ENCODE measurements at places on chromosomes 13 and 19. TPM values are rescaled to one million over a fixed set of nuclear protein-coding genes. Genes with fewer than 3 reads are reported as not detected.

GRCh38 chr19:51948975-51949374 lies 21.7 kb downstream of the ZNF613 start:
- H3K4me3 ChIP-seq = no peak overlapping the region
- H3K27ac ChIP-seq = no peak overlapping the region
- no peaks in the 10 kb centered on the region for H3K4me1 ChIP-seq
- peaks cover 10% of the 10 kb centered on the region for H3K36me3 ChIP-seq
- no peaks in the 10 kb centered on the region for H3K27me3 ChIP-seq
- no peak for DNase-seq

- no peaks in the 10 kb centered on the region for H3K4me1 ChIP-seq
- H3K27me3 ChIP-seq = no peaks in the 10 kb centered on the region
- no peak overlapping the region for H3K27ac ChIP-seq
- no peak overlapping the region for H3K4me3 ChIP-seq
These were observed 149.7 kb downstream of the OXGR1 start for GRCh38 chr13:96844616-96845015.

DNA sequence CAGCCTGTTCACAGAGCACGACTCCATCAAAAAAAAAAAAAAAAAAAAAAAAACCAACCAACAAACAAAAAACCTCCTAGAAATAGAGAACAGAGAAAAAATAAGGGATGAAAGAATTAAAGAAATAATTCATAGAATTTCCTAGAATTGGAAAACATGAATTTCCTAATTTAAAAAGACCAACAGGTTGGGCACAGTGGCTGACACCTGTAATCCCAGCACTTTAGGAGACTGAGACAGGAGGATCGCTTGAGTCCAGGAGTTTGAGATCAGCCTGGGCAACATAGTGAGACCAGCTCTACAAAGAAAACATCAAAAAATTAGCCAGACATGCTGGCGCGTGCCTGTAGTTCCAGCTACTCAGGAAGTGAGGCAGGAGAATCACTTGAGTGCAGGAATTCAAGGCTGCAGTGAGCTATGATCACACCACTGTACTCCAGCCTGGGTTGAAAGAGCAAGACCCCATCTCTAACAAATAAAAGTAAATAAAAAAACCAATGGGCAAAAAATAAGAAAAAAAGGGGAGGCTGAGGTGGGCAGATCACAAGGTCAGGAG lies 6.5 kb downstream of the SPART start:
- H3K27ac ChIP-seq = no peak overlapping the region
- no peaks in the 10 kb centered on the region for H3K36me3 ChIP-seq
- no peak for DNase-seq

DNA sequence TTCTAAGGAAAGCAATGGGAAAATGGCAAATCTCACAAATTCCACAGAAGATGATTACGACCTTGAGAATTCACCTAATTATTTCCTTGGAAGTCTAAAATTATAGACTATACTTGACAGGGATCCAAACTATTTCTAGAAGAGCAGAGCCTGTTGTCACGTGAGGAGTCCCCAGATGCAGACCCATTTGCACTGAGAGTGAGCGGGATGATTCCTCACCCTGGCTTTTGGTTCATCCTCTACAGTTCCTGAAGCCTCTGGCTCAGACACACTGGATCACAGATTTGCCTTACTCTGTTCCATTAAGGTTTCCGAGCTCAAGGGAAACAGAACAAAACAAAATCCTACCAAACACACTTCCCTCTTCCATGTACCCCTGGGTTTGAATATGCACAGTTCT lies 23.0 kb upstream of the CYSLTR2 start:
- no peak overlapping the region for H3K27ac ChIP-seq
- H3K4me3 ChIP-seq = no peak overlapping the region
- DNase-seq = no peak
- H3K4me1 ChIP-seq = peaks cover 6% of the 10 kb centered on the region
- no peaks in the 10 kb centered on the region for H3K27me3 ChIP-seq

The TPTE2 gene
- not detected for total RNA-seq
